ENCODE measurements at places on chromosomes 2 and 18.

DNA sequence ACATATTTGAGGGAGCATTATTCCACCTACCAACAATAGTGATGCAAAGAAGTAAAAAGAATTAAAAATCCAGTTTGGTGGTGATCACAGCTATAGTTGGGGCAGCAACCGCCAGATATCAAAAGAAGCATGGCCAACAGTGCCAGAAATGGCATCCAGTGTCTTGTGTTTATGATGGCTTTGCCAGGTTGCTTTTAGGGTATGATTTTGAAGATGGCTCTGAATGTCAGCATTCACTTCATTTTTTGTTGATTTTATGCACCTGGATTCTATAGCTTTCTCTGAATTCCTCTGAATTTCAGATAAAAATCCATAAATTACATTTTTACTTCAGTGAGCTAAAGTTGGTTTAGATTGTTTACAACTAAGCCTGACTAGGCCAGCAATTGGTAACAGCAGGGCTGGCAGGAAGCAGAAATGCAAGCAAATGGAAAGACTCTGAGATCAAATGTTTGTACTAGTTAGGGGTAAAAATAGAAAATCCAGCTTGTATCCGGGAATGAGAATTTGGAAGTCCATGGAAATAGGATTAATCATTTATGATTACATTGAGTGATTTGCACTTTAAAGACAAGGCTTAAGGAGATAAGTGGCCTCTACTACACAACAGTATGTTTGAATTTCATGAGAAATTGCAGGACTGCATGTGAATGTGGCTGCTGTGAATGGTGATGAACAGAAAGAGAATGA, 40.4 kb downstream of the COL3A1 start:
- no peak for DNase-seq

GRCh38 chr2:59868981-59869380, 684.5 kb downstream of the BCL11A start:
- DNase-seq = no peak

DNA sequence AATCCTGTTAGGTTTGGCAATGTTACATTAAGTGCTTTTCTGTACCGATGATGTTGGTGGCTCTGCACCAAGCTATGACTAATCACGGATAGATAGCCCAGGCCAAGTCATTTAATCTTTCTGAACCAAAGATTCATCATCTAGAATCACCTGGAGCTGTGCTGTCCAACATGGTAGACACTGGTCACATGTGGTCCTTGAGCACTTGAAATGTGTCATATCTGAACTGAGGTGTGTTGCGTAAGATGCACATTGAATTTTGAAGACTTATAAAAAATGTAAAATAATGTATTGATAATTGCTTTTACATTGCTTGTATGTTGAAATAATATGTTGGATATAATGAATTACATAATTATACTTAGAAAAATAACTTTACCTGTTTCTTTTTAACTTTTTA, 39.8 kb upstream of the NXPH2 start:
- DNase-seq = no peak

GRCh38 chr2:42331569-42332284, 29.3 kb downstream of the COX7A2L start:
- DNase-seq = no peak

All from hippocampal formation (tissue), 2 donors.